ENCODE measurements at places on chromosomes 2 and 18.
A peak's percentile ranks its signal among the peaks of the same experiment; 100 is the strongest.

DNA sequence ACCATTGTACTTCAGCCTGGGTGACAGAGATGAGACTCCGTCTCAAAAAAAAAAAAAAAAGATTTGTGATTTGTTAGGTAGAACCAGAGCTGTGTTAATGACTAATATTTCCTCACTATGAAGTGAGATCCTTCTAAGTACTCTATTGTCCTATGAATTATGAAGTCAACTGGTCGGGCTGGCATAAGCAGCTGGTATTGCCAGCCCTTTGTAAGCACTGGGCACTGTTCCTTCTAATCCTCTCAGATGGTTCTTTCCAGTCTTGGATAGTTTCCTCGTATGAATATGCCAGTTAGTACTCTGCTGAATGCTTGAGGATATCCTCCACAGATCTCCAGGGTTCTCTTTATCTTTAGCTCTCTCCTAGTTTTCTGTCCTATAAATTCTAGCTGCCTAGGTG is 223.1 kb upstream of the SP5 start:
- no peak for DNase-seq

DNA sequence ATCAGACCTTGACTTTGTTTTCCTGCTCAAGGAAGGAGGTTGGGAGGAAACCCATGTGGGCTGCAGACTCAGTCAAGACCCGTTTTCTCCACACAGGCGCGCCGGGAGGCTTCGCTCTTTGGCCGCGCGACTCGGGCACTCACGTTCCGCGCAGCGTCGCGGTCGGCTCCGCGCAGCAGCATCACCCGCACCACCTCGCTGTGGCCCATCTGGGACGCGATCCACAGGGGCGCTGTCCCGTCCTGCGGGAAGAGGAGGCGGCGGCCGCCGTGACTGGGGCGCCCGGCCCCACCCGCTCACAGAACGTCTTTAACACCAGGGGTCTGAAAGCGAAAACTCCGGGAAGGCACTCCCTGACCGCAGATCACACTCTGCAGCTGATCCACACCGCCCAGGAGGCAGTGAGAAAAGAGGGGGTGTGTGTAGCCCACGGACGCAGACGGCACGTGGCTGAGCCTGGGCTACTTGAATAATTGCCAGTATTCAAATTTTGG is 33.1 kb upstream of the NPC1 start:
- DNase-seq: peak; percentile 8

- DNase-seq: no peak
Observed at GRCh38 chr18:12939162-12939561, 8.6 kb upstream of the SEH1L start.

GRCh38 chr2:65675350-65675749 is 243.0 kb upstream of the SPRED2 start:
- DNase-seq: no peak

DNA sequence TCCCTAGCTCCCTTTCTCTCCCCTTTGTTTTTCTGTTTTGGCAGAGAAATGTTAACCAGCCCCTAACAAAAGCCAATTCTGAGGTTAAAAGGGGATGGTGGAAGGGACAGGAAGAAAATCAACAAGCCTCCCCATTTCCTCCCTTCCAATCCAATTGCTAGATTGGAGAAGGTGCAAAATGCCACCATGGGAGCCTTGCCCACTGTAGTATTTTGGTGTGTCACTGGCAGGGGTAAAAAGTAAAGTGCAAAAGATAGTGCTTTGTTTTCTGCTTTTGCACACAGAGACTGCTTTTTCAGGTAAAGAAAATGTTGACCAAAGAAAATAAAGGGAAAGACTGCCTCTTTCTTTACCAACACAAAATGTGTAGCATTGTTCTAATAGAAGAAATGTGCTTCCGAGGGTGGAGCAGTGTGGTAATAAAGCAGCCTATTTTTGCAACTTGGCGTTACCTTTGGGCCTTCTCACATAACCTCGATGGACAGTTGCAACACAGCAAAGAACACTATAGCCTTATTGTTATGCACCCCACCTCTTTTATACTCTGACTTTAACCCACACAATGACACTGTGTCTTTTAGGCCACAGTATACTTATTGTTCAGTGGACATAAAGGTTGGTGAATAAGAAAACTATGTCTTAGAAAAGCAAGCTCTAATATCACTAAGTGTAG is 861.8 kb downstream of the BCL11A start:
- no peak for DNase-seq

- no peak for DNase-seq
Observed at GRCh38 chr2:51145761-51146160, 113.8 kb upstream of the NRXN1 start.

GRCh38 chr2:42223855-42224268 is 54.7 kb downstream of the EML4 start:
- DNase-seq: no peak

DNA sequence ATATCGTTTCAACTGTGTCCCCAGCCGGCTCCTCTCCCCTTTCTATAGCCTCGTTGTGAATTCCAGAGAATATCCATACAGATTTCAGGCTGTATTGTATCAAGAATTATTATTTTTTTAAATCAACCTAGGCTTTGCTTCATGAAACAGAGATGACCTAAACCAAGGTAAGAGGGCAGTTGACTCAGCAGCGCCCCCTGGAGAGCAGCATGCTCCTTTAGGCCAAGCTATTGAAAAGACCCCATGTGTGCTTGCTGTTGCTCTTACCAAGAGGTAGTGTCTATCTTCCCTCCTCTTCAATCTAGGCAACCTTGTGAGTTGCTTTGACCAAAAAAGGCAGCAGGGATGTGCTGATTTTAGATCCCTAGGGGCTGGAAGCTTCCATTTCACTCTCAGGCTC is 426.7 kb upstream of the SMIM21 start:
- DNase-seq: no peak

DNA sequence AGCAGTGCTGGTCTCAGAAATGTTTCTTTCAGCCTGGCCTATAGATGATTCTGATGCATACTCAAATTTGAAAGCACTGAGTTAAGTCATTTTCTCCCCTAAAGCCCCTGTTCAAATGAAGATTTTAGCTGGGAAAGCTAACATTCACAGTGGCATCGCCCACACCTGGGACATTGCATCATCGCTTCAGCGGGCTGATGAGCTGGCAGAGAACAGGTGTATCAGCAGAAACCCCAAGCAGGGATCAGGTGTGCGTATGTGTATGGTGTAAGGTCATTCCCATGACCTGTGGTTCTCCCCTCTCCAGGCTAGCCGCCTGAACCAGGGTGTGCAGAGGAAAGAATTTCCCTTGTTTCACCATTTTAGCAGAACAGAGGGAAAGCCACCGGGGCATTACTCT is 56.3 kb downstream of the EPAS1 start:
- DNase-seq: no peak

DNA sequence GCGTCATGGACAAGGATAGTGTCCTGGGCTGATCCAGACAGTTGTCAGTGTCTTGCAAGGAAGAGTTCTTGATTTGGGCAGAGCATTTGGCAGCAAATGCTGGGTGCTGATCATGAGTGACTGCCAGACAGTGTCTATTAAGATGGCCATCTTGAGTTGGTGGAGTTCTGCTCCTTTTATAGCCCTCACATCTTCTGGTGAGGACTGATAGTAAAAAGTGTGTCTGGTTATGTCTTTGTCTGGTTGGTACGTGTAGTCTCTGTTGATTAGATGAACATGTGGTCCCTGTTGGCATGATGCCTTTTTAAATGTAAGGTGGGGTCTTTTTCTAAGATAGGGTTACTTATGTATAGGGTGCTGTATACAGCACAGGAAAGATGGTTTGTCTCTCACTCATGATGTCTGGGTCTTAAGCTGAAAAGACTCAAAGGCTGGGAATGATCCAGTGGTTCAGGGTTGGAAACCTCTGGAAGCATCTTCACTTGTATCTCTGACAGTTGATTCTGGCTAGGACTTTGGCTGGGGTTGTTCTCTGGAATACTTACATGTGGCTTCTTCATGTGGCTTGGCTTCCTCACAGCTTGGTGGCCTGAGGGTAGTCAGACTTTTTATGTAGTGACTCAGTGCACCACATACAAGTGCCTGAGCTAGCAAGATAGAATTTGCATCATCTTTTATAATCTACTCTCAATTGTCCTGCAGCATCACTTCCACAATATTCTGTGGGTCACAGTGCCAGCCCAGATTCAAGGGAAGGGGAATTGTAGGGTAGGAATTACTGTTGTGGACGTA is 11.8 kb downstream of the MTX2 start:
- DNase-seq: no peak
